ENCODE measurements at places on chromosomes 16 and 17.

- DNase-seq = no peak
Observed at GRCh38 chr17:33582661-33583060, 289.6 kb upstream of the ASIC2 start.

GRCh38 chr17:47982645-47983390, 11.9 kb downstream of the CDK5RAP3 start:
- no peak for DNase-seq

GRCh38 chr17:774313-774584, 7.8 kb downstream of the GLOD4 start:
- DNase-seq = no peak

- no peak for DNase-seq
Observed at GRCh38 chr16:592518-593306, 2.8 kb downstream of the RAB40C start.

DNA sequence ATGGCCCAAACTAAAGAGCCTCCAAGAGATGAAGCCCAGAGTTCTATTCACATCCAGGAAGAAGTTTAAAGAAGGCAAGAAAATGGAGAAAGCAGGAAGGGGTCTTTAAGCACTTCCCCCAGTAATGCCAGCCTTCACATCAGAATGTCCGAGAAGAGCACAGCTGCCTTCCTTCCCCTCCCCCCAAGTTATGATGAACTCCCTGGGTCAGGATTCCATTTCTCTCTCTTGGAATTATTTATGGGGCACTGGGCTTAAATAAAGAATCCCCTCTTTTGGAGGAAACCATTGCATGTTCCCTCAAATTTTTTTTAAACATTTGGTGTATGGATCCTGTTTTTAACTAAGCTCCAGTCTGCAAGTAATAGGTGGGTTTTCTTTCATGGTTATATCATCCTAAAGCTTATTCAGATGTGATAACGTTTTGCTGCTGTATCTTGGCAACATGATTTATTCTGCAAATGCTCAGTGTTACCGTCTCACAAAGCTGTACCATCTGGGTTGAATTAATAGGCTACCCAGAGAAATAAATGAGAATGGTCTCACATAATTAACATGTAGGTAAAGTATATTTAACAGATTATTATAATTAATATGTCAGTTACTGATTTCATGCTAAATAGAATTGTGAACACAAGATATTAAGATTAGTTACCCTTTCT, 160.9 kb upstream of the TOX3 start:
- DNase-seq = no peak

- no peak for DNase-seq
Observed at GRCh38 chr17:61556224-61557188, 34.5 kb downstream of the NACA2 start.

GRCh38 chr17:82152556-82153294, 54.7 kb upstream of the FASN start:
- no peak for DNase-seq

- DNase-seq = no peak
Observed at GRCh38 chr16:76276745-76277438, at the start of gene CNTNAP4. Gene CNTNAP4 (plus strand): TSS chr16:76277401. CDS start chr16:76277663, 262 bp downstream.

GRCh38 chr17:18368946-18369345, 5.6 kb upstream of the SHMT1 start:
- DNase-seq = no peak

GRCh38 chr16:68335175-68335574, 24.4 kb downstream of the PRMT7 start:
- no peak for DNase-seq

DNA sequence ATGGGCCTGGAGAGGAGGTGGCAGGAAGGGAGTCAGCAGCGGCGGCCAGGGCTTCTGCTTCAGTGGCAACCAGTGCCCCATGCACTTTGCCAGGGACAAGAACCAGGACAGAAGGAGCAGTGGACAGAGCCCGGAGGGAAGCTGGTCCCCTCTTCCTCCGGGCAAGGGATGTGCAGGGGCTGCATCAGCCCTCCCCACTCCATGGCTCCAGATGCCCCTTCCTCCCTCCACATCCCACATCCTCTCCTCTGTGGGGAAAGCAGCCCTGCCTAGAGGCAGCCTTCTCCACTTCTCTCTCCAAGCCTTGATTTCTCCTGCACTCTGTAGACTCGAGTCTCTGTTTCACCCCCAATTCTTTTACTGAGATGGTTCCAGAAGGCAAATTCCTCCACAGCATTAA, 50.4 kb downstream of the AIPL1 start:
- DNase-seq = no peak
